ENCODE measurements at places on chromosomes 5 and 9.

- DNase-seq = no peak
These were observed 61.1 kb downstream of the GRIA1 start for GRCh38 chr5:153551537-153552079.

GRCh38 chr9:129178568-129179382 is 714 bp upstream of the IER5L start:
- DNase-seq = no peak

- DNase-seq = no peak
These were observed 117.4 kb upstream of the ELL2 start for GRCh38 chr5:96079075-96079474.

DNA sequence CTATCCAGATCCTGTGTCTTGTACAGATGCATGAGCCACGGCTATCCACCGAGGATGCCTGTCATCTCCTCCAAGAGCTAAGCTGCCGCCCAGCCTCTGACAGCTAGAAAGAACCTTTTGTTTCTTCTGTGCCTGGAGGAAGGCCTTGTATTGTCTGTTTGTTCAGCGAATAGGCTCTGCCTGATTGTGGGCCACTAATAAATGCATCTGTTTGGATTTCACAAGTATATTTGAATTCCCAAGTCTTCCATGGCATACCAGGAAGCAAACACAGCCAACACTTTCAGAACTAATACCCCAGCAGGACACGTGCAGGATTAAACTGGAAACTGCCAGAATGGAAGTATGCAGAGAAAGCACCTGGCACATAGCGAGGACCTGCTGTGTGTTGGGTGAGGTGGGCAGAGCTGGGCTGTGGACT is 92.7 kb upstream of the NEURL1B start:
- DNase-seq = no peak

DNA sequence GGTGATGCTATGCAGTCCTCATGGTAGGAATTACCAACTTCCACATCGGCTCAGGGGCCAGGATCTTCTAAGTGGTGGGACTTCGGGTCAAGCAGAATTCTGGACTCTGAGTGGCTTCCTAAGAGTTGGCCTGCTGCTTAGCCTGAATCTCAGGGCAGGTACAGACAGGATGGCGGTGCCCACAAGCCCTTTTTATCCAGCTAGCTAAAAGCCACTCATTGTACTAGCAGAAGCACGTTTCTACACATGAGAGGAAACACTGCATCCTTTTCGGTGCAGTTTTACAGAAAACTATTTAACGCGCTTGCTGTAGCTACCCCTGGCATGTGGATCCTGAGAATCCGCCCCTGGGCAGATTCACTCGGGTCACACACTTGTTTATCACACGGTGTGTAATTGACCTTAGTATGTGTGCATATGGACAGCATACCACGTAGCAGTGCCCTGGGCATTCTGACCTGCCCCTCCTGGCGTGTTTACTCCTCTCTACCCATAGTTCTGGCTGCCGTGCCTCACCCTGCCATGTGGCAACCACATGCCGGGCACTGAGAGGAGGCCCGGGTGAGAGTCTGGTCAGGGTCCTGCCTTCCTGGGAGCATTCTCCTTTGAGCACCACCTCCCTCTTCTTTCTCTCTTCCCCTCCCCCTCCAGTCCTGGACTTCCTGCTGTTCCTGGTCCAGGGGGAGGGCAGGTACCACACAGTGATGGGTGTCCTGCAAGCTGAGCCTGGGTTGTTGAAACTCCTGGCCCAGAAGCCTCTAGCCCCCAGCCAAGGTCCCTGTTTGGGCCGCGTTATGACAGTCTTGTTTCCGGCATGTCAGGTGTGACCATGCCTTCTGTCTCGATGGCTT is 65.9 kb downstream of the DAB2IP start:
- DNase-seq = no peak

All from Kasumi-1 (cell line).